Fibroblast of skin of right biceps (primary cell): ENCODE measurements at places on chromosomes 6 and 20.
A peak's percentile ranks its signal among the peaks of the same experiment; 100 is the strongest.

GRCh38 chr6:109241199-109241598 is 141.1 kb downstream of the CD164 start:
- peak; percentile 81 for DNase-seq

GRCh38 chr6:145699462-145699861 is 35.9 kb downstream of the EPM2A start:
- DNase-seq: peak; percentile 83

- no peak for DNase-seq
These were observed 36.4 kb downstream of the RRBP1 start for GRCh38 chr20:17645546-17646208.

DNA sequence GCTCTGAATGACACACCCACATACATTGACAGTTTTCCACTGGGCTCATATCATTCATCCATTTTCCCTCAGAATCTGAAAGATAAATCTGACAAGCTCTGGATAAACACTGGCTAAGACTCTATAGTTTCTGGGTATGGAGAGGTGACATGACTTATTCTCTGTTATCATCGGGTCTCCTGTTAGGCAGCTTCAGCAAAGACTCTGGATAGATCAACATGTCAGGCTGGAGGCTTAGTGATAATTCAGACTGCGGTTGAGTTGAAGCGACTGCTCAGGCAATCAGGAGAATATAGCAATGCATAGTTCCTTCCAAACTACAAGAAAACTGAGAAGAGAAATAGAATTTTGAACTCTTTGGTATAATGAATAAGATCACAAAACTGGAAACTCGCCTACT is 394.6 kb downstream of the CBLN4 start:
- DNase-seq: no peak

GRCh38 chr6:141437685-141438084 is 695.0 kb upstream of the GJE1 start:
- no peak for DNase-seq

DNA sequence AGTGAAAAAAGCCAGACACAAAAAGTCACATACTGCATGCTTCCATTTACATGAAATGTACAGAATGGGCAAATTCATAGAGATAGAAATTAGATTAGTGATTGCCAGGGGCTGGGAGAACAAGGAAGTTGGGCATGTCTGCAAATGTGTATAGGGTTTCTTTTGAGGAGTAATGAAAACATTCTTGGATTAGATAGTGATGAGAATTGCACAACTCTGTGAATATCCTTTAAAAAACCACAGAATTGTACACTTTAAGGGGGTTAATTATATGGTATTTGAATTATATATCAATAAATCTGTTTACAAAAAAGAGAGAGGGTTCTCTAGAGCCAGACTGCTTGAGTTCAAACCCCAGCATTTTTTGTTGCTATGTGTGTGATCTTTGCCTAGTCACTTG is 188.1 kb downstream of the CDC5L start:
- peak; percentile 52 for DNase-seq

DNA sequence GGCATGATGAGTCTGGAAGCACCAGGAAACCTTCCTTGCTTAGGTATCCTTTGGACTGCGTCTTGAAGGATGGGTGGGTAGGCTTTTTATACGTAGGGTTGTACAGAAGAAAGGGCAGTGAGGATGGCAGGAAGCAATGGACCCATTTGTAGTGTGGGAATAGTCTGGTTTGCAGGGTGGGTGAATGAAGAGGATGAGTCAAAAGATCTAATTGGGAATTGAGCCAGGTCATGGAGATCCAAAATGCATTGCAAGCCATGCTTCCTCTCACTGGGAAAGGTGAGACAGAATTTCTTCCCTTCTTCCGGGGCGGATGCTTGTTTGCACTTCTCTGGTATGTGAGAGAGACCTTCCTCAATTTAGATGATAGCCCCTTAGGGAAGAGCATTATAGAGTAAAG is 10.1 kb upstream of the BTBD3 start:
- peak; percentile 35 for DNase-seq

DNA sequence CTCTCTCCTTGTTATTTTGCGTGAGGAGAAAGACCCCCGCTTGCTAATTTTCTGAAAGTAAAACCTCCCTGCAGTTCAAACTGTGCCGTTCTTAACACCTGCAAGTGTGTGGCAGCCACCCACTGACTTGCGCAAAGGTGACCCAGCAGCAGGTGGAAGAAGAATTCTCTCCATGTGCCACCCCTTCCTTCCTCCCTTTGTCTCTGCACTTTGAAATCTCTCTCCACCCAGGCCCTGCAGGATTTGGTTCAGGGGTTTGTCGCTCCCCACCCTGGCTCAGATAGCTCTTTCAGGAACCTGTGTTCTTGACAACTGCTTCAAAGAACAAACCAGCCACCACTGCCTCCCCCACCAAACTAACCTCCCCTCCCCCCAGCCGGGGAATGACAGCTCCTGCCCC is 41.4 kb downstream of the ZNF831 start:
- DNase-seq: no peak

DNA sequence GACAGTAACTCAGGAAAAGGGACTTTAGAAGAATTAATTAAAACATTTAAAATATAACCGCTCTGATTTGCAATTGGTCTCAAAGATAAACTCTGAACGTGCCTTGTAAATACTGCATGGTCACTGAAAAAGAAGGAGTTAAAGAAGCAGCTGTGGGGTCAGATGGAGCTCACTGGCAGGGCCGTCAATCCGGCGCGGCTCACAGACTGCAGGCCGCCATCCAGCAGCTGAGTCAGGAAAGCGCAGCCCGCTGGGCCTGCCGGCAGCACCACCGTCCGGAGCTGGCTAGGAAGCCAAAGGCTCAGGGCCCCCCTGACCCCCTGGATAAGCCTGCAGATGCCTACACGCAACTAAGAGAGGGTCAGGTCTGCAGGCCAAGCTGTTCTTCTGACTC is 54.2 kb upstream of the FRMD1 start:
- peak; percentile 46 for DNase-seq

GRCh38 chr20:51457533-51457932 is 85.0 kb downstream of the NFATC2 start:
- no peak for DNase-seq

GRCh38 chr20:44961870-44962267 is 1.7 kb upstream of the TOMM34 start:
- DNase-seq: peak; percentile 74

- DNase-seq: peak; percentile 40
These were observed 15.2 kb upstream of the ZNF335 start for GRCh38 chr20:45987108-45987780.

DNA sequence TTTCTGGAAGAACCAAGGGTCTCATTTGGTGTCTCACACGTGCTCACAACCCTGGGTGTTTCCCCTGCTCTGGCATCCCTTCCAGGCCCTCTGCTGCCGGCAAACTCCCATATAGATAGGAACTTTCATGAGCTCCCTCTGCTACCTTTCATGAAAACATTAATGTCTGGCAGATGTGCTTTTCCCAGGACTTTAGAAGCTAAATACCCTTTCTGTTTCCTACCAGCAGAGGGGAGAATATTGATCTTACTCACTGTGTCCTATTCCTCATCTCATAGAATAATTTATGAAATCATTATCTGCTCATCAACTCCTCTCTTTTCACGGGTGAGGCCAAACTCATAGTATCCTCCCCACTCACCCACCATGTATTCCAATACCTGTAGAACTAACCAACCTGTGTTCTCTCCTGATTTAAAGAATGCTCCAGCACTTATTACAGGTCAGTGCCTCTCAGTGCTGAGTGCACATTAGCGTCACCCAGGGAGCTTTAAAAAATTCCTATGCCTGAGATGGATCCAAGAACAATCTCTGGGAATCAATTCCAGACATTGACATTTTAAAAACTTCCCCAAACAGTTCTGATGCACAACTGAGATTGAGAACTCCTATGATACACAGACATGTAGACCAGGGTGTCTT is 298.5 kb upstream of the JAG1 start:
- DNase-seq: no peak

DNA sequence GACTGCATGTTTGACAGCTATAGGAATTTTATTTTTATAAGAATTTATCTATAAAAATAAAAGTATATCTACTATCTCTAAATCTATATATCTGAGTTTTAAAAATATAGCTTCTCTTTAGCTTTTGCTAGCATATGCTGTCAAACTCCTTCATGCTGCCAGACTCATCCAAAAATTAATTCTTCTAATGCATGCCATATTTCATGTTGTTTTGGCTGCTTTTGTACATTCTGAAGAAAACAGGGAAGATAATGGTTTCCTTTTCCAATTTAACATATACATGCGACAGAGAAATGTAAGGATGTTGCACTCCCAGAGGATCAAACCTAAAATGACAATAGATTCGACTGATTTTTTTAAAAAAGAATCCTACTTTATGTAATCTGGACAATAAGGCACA is 577.2 kb upstream of the FLRT3 start:
- DNase-seq: no peak

DNA sequence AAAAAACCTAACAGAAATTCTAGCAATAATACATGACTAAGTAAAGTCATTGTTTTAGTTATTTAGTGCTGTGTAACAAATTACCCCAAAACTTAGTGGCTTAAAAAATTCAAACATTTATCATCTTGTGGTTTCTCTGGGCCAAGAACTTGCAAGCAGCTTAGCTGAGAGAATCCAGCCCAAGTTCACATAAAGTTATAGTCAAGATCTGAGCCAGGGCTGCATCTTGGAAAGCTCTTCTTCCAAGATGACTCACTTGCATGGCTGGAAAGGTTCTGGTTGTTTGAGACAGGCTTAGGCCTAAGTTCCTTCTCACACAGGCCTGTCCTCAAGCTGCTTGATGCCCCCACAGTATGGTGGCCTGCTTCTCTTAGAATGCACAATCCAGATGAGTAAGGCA is 217.8 kb upstream of the TSHZ2 start:
- peak; percentile 43 for DNase-seq

DNA sequence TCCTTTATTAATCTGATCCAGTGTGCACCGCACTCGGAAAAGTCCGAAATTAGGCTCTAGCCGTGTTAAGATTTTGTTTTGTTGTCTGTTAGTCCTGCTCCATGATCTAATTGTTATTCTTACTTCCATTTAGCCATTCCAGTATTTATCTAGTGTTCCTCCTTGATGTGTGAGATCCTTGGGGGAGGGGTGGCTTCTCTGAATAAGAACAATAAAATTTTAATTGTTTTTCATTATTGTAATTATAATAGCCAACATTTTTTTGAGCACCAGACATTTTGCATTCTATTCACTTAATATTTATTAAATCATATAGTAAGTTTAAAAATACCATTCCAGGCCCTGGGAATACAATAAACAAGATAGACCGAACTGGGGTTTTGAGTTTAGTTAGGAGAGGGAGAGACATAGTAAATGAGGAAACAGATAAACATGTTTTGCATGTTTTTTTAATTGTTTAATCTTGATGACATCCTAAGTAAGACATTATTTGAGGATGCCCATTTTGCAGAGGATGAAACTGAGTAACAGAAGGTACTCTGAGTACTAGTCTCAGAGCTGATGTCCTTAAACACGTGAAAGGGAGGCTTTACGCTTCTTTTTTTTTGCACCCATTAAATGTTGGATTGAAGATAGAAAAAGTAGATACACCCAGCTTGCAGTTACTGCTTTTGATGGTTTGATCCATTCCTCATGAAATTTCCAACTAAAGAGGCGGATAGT is 1.2 kb downstream of the CBFA2T2 start:
- DNase-seq: no peak

GRCh38 chr6:81126150-81126549 is 626.3 kb downstream of the TENT5A start:
- peak; percentile 24 for DNase-seq

DNA sequence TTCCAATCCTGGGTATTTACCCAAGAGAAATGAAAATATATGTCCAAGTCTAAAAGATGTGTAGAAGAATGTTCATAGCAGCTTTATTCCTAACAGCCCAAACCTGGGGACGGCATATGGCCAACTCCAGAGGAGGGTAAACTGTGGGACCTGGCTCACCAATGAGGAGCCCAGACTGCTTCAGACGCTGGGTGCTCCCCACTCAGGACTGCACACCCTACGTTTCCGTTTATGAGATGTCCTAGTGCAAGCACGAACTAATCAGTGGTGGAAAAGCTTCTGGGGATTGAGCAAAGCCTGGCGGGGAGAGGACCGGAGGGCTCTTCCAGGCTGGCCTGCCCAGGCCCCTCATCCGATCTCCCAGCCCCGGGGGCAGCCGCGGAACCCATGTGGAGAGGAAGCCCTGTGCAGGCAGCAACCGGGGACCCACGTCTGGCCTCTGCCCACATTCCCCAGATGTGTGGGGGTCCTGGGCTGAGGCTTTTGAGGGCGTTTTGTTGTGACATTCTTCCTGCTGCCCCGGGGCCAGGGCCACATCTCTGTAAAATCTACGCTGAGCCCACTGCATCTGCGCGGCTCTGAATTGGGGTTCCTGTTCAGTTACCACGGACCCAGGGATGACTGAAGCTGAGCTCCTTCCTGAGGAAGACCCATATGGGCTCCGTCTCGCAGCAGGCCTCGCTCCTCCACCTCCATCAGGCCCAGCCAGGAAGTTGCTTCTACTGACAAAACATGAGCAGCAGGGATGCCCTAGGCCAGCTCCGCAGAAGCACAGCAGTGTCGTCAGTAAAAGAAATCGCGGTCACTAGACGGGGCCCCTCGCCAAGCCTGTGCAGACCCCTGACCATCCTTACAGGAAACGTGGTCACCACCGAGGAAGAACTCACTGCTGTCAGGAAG is 188.0 kb downstream of the DLL1 start:
- no peak for DNase-seq

DNA sequence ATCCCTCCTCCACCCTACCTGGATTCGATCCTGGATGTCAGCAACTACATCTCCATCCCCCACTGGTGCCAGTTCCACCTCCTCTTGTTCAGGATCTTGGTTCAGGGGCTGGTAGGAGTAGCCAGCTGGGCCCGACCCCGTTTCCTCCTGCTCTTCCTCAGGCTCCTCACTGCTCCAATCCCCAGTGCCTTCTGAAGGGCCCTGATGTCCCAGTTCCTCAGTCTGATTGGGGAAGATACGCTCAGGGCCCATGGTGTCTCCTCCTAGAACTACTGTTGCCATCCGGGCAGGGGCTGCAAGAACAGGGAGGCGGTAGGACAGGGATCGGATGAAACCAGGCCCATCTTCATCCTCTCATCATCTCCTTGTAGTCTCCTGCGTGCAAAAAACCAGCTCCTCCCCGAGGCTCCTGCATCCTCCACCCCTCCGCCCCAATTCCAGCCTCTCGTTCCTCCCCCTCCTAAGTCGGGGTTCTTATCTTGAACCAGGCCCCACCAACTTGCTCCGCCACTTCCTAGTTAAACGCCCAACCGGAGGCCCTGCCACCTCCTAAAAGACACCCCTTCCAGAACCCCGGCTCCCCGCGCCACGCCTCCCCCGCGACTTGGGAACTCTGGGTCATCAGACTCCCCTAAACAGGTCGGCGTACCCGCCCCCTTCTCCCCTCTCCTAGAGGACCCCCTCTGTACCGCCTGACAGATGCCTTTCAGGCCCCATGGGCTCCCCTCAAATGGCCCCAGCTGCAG is 476 bp downstream of the MEA1 start:
- DNase-seq: peak; percentile 17

DNA sequence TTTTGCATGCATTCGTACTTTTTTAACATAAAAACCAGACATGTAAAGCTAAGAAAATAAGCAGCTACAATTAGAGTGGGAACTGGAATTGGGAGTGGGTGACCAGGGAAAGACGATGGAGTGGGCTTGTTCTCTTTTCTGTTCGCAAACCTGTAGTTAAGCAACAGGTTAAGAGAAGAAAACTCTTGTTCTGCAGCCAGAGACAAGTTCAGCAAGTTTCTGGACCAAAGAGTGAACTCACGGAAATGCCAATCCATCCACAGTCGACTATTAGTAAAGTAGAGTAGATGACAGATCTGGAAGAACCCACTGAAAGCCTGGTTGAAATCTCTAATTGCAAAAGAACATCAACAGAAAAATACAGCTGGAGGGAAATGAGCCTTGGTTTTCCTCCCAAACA is 197.8 kb downstream of the TFAP2A start:
- no peak for DNase-seq
